HFFc6 (cell line): ENCODE measurements at places on chromosomes 1 and 21.

- DNase-seq: peak; percentile 12
Observed at GRCh38 chr1:78284354-78284753, 206.4 kb upstream of the PTGFR start.

- DNase-seq: no peak
Observed at GRCh38 chr1:234725177-234726132, 115.5 kb upstream of the IRF2BP2 start.

GRCh38 chr1:92922356-92923035, 38.8 kb downstream of the DIPK1A start:
- DNase-seq: no peak

- DNase-seq: no peak
Observed at GRCh38 chr1:94037392-94038229, 83.3 kb downstream of the ABCA4 start.

DNA sequence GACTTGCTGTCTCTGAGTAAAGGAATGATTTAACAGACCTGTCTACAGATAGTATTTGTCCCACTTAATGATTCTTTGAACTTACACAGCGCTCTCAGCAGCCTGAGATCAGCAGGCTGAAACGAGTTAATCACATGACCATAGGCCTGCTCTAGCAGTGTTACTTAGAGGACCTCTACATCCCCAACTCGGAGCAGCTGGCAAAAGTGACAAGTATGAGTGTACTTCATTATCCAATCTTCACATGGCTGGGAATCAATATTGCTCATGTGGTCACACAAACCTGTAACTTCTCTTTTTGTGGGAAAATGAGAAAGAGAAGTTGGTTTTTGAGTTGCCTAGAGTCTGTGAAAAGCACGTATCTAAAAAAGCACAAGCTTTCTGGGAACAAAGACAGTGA, 11.4 kb upstream of the ATP13A2 start:
- DNase-seq: no peak

- peak; percentile 50 for DNase-seq
Observed at GRCh38 chr1:113976609-113977278, 2.5 kb upstream of the OLFML3 start.
